ENCODE measurements at places on chromosomes 1 and 21. TPM values are rescaled to one million over a fixed set of nuclear protein-coding genes. Genes with fewer than 3 reads are reported as not detected.
A peak's percentile ranks its signal among the peaks of the same experiment; 100 is the strongest.

Gene ZRANB2
- 45.2 TPM for polyA plus RNA-seq

DNA sequence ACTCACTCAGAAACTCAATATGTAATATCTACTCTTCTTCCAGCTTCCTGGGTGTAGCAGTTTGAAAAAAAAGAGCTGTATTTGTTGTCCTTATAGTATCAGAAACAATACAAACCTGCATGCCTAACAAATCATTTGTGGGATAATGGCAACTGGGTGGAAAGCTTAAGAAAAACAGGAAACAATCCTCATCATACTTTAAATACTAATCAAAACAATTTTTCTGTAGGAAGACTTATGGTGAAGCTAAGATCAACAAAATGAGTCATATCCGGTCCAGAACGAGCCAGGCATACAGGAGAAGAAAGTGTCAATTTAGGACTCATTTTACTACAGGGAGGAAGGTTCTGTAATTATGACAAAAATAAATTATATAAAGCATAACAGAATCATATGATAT lies 181.8 kb upstream of the ADGRL4 start:
- no peak for DNase-seq

DNA sequence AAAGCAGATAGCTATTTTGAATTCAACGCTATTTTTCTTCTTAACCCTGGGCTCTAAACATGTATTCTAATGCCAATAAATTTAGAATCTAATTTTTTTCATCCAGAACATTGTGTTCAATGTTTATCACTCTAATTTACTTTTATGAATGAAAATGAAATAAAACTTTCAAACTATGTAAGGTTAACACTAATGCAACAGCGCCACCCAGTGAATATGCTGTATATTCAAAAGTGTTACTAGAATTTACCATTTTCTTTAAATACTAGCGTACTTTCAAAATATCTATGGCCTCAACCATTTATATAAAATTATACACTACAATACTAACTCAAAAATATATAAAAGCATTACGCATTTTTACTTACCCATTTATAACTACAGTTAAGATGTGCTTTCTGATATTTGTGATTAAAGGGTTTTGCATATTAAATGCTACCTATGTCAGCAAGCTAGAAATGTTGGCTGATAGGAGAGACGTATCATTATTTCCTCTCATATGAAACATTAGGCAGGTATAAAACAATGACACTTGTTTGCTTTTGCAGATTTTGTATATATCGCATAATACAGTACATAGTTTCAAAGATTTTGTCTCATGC lies 5.9 kb upstream of the NUF2 start:
- peak; percentile 12 for DNase-seq

DNA sequence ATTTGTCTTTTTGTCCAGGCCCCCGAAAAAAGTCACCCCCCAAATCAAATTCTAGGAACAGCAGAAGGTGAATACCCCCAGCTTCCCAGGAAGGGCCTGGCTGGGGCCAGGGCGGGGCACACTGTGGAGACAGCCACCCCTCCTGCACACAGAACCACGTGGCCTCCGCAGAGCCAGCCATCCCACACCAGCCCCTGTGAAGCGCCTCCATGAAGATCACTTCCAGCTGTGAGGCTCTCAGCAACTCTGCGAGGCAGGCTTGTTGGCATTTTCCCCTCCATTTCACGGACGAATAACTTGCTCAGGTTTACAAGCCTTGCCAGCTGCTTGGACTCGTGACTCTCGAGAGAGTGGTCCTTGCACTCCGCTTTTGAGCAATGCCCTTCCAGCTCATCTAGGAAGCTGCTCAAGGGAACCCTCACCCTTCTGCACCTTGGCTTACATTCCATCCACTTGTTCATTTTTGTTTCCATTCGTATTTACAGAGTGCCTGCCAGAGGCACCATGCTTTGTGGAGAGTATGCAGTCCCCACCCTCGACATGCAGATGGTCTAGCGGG lies 48.2 kb downstream of the SYT6 start:
- no peak for DNase-seq
